Endothelial cell of umbilical vein (primary cell): ENCODE measurements at places on chromosomes 6 and 20. TPM values are rescaled to one million over a fixed set of nuclear protein-coding genes. Genes with fewer than 3 reads are reported as not detected.
A peak's percentile ranks its signal among the peaks of the same experiment; 100 is the strongest.

DNA sequence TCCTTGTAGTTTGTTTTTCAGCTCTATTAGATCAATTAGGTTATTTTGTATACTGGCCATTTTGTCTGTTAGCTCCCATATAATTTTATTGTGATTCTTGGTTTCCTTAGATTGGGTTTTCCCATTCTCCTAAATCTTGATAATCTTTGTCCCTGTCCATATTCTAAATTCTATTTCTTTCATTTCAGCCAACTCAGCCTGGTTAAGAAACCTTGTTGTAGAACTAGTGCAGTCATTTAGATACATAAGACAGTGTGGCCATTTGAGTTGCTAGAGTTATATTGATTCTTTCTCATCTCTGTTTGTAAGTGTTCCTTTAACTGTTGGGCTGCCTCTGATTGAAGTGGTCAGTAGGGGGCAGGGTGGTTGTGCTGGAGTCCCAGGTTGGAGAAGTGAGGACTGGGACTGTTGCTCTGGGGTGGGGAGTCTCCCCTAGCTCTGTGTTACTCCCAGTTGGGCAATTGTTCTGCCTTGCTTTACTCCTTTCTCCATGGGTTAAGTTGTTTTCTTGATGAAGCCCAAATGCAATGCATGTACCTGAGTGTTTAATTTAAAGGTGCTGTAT is 98.8 kb upstream of the NRN1 start:
- H3K27ac ChIP-seq: no peak overlapping the region
- H3K4me1 ChIP-seq: no peaks in the 10 kb centered on the region
- H3K36me3 ChIP-seq: no peaks in the 10 kb centered on the region
- no peak overlapping the region for H3K4me3 ChIP-seq

DNA sequence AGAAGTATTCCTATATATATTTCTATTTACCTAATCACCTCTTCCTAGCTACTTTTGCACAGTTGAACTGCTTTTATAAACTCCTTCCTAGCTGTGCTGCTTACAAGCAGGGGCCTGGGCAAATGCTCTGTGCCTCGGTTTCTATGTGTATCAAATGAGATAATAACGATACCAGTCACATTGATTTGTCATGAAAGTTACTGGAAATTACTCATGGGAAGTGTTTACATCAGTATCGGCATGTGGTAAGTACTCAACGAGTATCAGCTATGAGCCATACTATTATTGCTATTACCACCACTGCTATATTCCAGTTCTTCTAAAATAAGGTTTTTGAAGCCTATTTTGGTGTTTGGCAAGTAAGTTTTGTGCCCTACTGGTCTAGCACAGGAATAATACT is 4.9 kb downstream of the LAMA4 start:
- no peaks in the 10 kb centered on the region for H3K27me3 ChIP-seq
- H3K27ac ChIP-seq: peak overlapping the region; percentile 81
- peak; percentile 76 for DNase-seq
- H3K4me3 ChIP-seq: no peak overlapping the region
- peaks cover 31% of the 10 kb centered on the region for H3K36me3 ChIP-seq
- H3K4me1 ChIP-seq: peaks cover 62% of the 10 kb centered on the region

DNA sequence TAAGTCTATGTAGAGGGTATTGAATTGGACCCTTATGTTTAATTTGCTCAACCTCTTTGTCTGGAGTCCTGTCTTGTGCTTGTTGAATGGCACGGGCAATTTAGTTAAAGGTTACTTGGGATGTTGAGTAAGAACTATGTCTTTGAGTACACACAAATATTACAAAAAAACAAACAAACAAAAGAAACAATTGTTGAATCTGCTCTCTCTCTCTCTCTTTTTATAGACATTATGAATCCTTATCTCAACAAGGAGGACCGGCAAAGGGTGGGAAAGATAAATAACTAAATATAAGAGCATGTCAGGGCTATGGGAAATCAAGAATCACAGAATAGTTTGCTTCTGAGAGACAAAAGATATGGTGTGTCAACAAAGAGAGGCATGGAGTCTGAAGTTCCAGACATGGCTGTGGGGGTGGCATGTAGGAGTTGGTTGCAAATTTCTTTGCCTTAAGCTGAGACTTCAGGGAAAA is 608.6 kb downstream of the UTRN start:
- H3K36me3 ChIP-seq: no peaks in the 10 kb centered on the region
- H3K4me1 ChIP-seq: peaks cover 17% of the 10 kb centered on the region
- H3K27ac ChIP-seq: no peak overlapping the region
- H3K27me3 ChIP-seq: no peaks in the 10 kb centered on the region

GRCh38 chr6:165556116-165556843 is 106.8 kb downstream of the PDE10A start:
- H3K36me3 ChIP-seq: no peaks in the 10 kb centered on the region
- H3K27me3 ChIP-seq: peaks cover 4% of the 10 kb centered on the region
- H3K4me1 ChIP-seq: peaks cover 7% of the 10 kb centered on the region
- H3K27ac ChIP-seq: no peak overlapping the region
- H3K4me3 ChIP-seq: no peak overlapping the region

DNA sequence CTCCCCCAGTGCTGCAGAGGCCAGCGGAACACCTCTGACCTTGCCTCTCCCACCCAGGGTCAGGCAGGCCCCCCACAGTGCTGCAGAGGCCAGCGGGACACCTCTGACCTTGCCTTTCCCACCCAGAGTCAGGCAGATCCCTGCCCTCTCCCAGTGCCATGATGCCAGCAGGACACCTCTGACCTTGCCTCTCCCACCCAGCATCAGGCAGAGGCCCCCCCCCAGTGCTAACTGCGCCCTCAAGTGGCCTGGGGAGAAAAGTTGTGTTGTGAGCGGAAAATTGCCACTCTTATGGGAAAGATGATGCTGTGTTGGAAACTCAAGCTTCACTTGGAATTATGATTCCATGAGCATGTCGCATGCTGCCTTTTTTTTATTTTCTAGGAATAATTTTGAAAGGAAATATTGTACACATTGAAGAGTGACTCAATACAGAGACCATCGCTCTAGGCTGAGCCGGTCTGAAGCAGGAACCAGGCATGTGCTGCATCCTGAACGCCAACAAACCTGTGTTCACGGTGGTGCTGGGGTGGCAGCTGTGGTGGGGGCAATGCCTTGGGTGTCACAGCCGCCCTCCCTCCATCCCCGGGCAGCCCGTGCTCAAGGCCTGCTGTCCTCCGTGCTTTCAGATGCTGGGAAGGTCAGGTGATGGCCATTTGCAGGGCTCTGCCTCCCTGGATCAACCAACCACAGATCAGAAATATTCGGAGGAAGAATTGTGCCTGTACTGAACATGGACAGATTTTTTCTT is 98.6 kb downstream of the CDH4 start:
- H3K4me3 ChIP-seq: no peak overlapping the region
- H3K27me3 ChIP-seq: no peaks in the 10 kb centered on the region

GRCh38 chr6:142500250-142500786 is 198.5 kb downstream of the ADGRG6 start:
- no peak overlapping the region for H3K4me3 ChIP-seq
- H3K4me1 ChIP-seq: no peaks in the 10 kb centered on the region
- H3K36me3 ChIP-seq: no peaks in the 10 kb centered on the region

- H3K36me3 ChIP-seq: no peaks in the 10 kb centered on the region
- H3K4me3 ChIP-seq: no peak overlapping the region
- peaks cover 5% of the 10 kb centered on the region for H3K4me1 ChIP-seq
- H3K27ac ChIP-seq: no peak overlapping the region
Observed at GRCh38 chr6:45382391-45382790, 4.7 kb upstream of the SUPT3H start.

Gene RAB5IF
- 109 and 113 TPM in 2 replicates for total RNA-seq
